ENCODE measurements at places on chromosomes 6 and 20.

DNA sequence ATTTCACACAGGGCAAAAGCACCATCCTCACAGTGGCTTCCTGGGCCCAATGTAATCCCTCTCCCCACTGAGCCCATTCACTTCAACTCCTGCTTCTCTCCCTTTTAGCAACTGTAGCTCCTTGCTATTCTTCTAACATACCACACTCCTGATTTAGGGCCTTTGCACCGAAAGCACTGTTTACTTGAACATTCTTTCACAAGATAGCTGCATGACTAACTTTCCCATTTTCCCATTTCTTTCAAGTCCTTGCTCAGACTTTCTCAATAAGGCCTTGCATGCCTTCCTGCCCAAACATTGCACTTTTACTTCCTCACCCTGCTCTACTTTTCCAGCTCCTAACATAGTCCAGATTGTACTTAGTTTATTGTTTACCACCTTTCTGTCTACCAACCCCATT lies 73.0 kb downstream of the SHPRH start:
- DNase-seq: no peak

GRCh38 chr20:54665812-54666211 lies 190.4 kb downstream of the DOK5 start:
- DNase-seq: no peak

DNA sequence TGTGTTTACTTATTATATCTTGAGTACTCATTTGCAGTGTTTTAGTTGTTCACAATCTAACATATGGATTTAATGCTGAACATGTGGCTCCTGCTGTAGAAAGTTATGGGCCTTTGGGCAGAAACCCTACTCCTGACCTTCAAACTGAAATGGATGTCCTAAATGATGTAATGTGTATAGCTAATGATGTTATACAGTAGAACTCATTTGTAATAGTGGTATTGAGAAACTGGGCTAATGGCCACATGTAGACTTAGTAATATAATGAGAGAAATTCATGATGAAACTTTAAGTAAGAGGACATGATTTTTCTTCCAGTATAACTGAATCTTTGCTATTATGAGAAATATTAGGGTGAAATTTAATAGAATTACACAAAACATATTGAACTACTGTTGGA lies 121.3 kb upstream of the PTPRK start:
- DNase-seq: no peak

DNA sequence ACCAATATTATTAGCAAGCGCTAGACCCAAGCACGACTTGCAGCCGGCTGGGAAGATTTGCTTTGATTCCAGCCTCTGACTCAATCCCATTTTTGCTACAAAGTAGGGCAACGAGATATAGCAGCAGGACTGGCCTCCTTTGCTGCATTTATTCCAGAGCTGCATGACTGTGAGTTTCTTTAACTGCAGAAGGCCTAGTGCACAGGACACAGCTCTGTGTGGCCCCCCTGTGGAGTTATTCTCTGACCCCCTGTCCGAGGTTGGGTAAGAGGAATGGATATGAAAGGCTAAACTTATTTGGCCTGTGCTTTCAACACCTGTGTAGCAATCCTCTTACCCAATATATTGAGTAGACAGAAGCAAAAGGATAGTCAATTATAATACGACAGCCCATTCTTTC lies 133.3 kb upstream of the SPTLC3 start:
- no peak for DNase-seq

DNA sequence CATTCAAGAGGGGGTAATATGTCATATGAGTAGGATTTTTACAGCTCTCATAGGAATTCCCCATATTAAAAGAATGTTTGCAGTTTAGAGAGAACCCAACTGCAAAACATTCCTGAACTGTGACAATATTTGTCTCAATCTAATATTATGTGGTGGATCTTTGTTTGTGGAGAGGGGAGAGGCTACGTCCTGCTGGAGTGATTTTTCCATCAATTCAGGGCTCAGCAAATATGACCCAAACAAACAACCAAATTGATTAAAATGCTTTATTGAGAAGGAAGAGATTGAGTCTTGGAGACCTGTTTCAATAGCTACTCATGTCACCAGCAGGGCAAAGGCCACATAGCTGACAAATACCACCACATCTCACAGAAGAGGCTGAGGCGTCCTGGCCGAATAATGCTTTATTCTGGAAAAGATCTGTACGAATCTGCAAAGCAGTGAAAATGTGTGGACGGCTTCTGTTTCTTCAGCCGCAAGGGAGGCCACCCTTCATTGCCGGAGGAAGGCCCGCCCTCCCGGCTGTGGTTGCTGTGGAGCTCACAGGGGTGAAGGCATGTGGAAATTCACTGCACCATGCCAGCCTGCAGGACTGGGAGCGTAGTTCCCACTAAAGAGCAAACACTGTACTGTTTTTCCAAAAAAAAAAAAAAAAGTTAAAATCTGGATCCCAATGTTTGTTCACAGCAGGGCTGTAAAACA lies 89.7 kb upstream of the QKI start:
- DNase-seq: no peak

DNA sequence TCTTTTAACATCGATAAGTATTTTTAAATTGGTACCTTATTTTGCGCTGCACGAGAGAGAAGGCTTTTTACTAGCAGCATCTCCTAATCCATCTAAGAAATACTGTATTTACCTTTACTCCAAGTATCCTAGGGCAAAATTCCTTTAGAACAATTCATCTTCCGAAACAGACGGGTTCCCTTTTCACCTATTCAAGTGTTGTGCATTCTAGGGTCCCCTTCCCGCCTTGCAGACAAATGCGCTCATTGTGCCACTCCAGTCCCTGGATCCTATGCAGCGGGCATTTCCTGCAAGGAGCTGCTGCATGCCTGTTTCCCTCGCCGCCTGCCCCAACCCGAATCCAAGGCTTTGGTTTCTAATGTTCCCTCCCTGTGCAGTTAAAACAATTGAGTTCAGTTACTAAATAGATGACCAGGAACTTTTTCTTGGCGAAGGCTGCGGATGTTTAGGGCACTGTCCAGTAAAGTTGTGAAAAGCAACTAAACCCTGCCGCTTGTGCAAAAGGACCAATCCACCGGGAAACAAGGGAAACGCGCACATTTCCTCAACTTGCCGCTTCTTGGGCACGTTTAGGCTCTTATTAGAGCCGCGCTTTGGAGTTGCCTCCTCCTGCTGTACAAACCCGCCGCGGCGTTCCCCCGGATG lies 556 bp upstream of the SCAF8 start:
- no peak for DNase-seq

- no peak for DNase-seq
These were observed 295.3 kb upstream of the FOXQ1 start for GRCh38 chr6:1016329-1017302.

All from HTR-8/SVneo (cell line).